Tibial artery (tissue), 4 donors: ENCODE measurements at places on chromosomes 4 and X.

- H3K36me3 ChIP-seq: no peaks in the 10 kb centered on the region
- peaks cover 45% of the 10 kb centered on the region for H3K4me1 ChIP-seq
- H3K27me3 ChIP-seq: no peaks in the 10 kb centered on the region
- no peak overlapping the region for H3K27ac ChIP-seq
- DNase-seq: no peak
- H3K4me3 ChIP-seq: no peak overlapping the region
Measured at GRCh38 chr4:15366721-15367120, 61.1 kb upstream of the C1QTNF7 start.

DNA sequence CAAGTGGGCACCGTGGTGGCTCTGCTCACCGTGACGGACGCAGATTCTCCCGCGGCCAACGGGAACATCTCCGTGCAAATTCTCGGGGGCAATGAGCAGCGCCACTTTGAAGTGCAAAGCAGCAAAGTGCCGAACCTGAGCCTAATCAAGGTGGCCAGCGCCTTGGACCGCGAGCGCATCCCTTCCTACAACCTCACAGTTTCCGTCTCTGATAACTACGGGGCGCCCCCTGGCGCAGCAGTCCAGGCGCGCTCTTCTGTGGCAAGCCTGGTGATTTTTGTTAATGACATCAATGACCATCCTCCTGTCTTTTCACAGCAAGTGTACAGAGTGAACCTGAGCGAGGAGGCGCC, 2.7 kb downstream of the FAT4 start:
- no peaks in the 10 kb centered on the region for H3K27me3 ChIP-seq
- peaks cover 27% of the 10 kb centered on the region for H3K4me1 ChIP-seq
- H3K4me3 ChIP-seq: peak overlapping the region; percentile 83
- H3K36me3 ChIP-seq: no peaks in the 10 kb centered on the region
- H3K27ac ChIP-seq: peak overlapping the region; percentile 93

DNA sequence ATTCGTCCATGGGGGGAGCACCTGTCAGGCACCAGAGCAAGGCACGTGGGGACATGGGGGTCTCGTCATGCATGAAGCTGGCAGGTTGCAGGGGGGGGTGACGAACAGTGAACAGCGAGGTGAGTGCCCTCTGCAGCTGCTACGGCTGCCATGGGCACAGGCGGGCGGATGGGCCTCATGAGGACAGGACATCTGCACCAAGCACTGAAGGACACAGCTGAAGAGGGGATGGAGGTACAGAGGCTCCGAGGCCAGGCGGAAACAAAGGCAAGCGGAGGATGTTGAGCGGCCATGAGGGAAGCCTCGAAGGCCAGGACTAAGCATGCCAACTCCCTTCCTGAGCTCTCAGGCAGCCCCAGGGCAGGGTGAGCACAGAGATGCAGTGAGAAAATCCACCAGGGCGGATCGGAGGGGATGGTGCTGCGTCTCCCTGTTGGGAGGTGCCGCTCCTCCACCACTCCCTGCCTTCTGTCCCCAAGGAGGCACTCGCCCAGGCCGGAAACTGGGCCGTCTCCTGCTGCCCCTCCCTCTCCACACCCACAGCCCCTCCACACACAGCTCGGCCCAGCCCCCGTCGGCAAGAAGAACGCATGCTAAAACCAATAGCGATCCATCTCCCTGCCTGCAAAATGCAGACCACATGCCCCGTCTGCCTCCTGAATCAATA, 24.6 kb downstream of the ABLIM2 start:
- no peaks in the 10 kb centered on the region for H3K36me3 ChIP-seq
- H3K4me3 ChIP-seq: no peak overlapping the region
- H3K27ac ChIP-seq: no peak overlapping the region

DNA sequence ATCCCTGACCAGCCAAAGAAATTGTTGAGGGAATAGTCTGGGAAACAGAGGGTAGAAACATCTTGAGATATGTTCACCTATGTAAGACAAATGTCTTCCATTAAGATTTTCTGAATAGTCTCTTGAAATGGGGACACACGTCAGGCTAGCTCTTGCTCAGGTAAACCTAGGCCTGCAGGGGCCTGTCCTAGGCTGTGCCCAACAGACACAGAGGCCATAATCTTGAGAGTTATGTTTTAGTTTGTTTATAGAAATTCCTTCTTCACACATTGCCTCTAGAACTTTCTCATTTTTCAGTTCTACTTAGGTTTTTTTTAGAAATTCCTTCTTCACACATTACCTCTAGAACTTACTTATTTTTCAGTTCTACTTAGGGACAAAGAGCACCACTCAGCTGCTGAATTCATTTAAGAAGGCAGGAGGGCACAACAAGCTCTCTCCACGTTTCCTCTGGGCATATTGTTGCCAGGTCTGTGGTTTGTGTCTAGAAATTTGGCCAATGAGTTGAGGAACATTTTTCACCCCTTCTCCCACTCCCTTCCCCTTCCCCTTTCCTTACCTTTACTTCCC, 94.9 kb downstream of the ARHGAP24 start:
- H3K4me3 ChIP-seq: no peak overlapping the region
- no peak for DNase-seq
- no peaks in the 10 kb centered on the region for H3K36me3 ChIP-seq
- H3K27me3 ChIP-seq: no peaks in the 10 kb centered on the region
- H3K4me1 ChIP-seq: no peaks in the 10 kb centered on the region
- H3K27ac ChIP-seq: no peak overlapping the region

GRCh38 chr4:34108391-34108790, 2135.9 kb downstream of the ARAP2 start:
- H3K4me1 ChIP-seq: no peaks in the 10 kb centered on the region
- H3K27ac ChIP-seq: no peak overlapping the region
- no peak for DNase-seq
- H3K36me3 ChIP-seq: no peaks in the 10 kb centered on the region

DNA sequence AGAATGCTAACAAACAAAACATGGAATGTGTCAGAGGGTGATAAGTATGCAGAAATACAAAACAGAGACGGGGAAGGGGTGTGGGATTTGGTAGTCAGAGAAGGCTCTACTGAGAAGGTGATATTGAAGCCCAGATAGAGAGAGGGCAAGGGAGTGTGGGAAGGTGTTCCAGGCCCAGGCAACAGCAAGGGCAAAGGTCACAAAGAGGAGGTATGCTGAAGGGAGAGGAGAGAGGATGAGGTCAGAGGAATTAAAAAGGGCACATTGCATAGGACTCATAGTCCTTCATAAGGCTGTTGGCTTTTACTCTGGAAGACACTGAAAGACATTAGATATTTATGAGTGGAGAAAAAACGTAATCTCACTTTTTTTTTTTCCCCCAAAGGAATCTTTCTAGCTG, 82.6 kb upstream of the TNIP3 start:
- DNase-seq: no peak
- H3K4me3 ChIP-seq: no peak overlapping the region
- H3K36me3 ChIP-seq: no peaks in the 10 kb centered on the region
- H3K4me1 ChIP-seq: no peaks in the 10 kb centered on the region
- H3K27me3 ChIP-seq: no peaks in the 10 kb centered on the region

DNA sequence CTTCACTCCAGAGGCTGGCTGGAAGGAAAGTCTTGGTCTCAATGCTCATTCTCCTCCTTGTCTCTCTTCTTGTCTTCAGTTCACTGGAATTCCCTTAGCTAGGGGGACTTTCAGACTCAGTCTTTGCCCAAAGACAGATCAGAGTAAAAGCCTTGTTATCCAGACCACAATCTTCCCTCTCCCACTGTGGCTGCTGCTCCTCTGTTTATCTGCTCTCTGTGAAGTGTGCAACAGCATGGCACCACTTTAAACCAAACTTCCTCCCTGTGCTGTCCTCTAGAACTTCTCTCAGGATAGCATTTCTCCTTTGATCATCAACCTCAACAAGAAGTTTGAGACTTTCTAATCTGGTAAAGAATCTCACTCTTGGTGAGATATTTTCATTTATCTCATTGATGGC, 530.1 kb upstream of the SLIT2 start:
- no peaks in the 10 kb centered on the region for H3K27me3 ChIP-seq
- H3K4me1 ChIP-seq: no peaks in the 10 kb centered on the region
- no peak overlapping the region for H3K27ac ChIP-seq
- DNase-seq: no peak
- no peak overlapping the region for H3K4me3 ChIP-seq
- no peaks in the 10 kb centered on the region for H3K36me3 ChIP-seq

DNA sequence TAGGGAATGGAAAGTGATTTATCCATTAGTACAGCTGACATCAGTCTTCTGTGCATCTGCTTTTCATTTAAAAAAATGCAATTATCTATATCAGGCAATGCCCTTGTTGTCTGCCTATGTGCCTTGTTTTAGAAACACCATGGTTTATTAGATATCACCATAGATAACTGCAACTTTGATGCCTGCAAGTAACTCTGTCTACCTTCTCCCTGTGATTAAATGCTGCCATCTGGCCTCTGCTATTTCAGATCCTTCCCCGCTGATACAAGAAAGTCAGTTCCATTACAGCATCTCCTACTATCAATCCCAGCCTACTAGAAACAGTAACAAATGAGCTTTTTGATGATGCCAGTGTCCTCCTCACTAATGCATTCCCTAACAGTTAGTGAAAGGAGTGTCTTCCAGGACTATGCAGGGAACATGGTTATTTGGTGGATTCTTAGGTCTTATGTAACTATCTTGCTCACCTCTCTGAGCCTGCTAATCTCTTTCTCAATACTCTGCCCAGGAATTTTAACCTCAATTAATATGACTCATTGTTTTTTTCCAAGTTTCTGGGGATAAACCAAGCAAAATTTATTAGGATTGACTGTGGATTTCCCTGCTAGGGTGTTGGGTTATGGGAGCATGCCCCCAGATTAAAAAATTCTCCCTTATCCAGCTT, 444.9 kb downstream of the RAPGEF2 start:
- H3K27ac ChIP-seq: no peak overlapping the region
- H3K4me1 ChIP-seq: no peaks in the 10 kb centered on the region
- no peaks in the 10 kb centered on the region for H3K27me3 ChIP-seq
- no peak overlapping the region for H3K4me3 ChIP-seq

GRCh38 chr4:150600812-150601445, 19.0 kb downstream of the MAB21L2 start:
- no peak overlapping the region for H3K27ac ChIP-seq
- no peak overlapping the region for H3K4me3 ChIP-seq
- no peaks in the 10 kb centered on the region for H3K4me1 ChIP-seq
- no peaks in the 10 kb centered on the region for H3K27me3 ChIP-seq
- no peaks in the 10 kb centered on the region for H3K36me3 ChIP-seq

DNA sequence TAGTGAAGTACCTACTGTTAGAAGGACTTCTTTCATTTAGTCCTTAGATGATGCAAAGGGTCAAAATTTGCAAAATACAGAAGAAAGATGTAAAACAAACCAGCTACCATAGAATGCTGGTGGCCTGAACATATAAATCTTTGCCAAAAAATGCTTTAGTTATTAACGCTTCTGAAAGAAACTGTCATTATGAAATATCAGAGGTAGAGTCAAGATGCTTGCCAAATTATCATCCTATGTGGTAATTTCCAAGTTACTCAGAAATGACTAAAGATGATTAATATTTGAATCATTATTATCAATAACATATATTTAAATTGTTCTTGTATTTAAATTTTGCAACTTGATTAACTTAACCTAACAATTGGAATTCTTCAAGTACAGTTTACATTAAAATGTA, 588.4 kb upstream of the FAM241A start:
- H3K4me1 ChIP-seq: no peaks in the 10 kb centered on the region
- no peak for DNase-seq
- H3K4me3 ChIP-seq: no peak overlapping the region

GRCh38 chr4:157908031-157908430, 264.8 kb downstream of the GASK1B start:
- H3K27ac ChIP-seq: no peak overlapping the region
- no peak for DNase-seq
- H3K27me3 ChIP-seq: no peaks in the 10 kb centered on the region
- H3K36me3 ChIP-seq: no peaks in the 10 kb centered on the region

- no peak overlapping the region for H3K4me3 ChIP-seq
- H3K36me3 ChIP-seq: no peaks in the 10 kb centered on the region
- no peaks in the 10 kb centered on the region for H3K4me1 ChIP-seq
- H3K27me3 ChIP-seq: peaks cover 11% of the 10 kb centered on the region
- DNase-seq: no peak
Measured at GRCh38 chrX:1103360-1103759, 109.1 kb downstream of the CRLF2 start.

- peaks cover 4% of the 10 kb centered on the region for H3K4me1 ChIP-seq
- no peak overlapping the region for H3K27ac ChIP-seq
- no peak for DNase-seq
- no peaks in the 10 kb centered on the region for H3K27me3 ChIP-seq
Measured at GRCh38 chr4:53571936-53572599, 19.2 kb downstream of the LNX1 start.

- no peak for DNase-seq
- H3K4me3 ChIP-seq: no peak overlapping the region
- H3K4me1 ChIP-seq: no peaks in the 10 kb centered on the region
- H3K36me3 ChIP-seq: no peaks in the 10 kb centered on the region
- H3K27me3 ChIP-seq: no peaks in the 10 kb centered on the region
- H3K27ac ChIP-seq: no peak overlapping the region
Measured at GRCh38 chr4:5192271-5192670, 141.0 kb downstream of the STK32B start.

DNA sequence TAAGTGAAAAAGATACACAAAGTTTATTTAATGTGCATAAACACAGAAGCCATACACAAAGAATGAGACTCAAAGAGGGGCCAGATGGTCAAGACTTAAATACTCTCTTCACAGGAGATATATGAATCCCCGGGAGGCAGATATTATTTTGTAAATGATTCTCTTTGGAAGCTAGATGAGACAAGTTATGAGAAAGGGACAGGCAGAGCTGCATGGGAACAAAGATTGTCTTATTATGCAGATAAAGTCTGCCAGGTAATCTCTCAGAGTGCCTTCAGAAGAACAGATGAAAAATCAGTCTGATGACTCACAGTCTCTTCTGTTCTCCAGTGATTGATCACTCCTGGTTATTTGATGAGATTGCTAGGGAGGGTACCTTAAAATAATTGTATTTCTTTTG, 89.0 kb downstream of the NAF1 start:
- H3K36me3 ChIP-seq: no peaks in the 10 kb centered on the region
- no peak overlapping the region for H3K4me3 ChIP-seq
- no peaks in the 10 kb centered on the region for H3K4me1 ChIP-seq

DNA sequence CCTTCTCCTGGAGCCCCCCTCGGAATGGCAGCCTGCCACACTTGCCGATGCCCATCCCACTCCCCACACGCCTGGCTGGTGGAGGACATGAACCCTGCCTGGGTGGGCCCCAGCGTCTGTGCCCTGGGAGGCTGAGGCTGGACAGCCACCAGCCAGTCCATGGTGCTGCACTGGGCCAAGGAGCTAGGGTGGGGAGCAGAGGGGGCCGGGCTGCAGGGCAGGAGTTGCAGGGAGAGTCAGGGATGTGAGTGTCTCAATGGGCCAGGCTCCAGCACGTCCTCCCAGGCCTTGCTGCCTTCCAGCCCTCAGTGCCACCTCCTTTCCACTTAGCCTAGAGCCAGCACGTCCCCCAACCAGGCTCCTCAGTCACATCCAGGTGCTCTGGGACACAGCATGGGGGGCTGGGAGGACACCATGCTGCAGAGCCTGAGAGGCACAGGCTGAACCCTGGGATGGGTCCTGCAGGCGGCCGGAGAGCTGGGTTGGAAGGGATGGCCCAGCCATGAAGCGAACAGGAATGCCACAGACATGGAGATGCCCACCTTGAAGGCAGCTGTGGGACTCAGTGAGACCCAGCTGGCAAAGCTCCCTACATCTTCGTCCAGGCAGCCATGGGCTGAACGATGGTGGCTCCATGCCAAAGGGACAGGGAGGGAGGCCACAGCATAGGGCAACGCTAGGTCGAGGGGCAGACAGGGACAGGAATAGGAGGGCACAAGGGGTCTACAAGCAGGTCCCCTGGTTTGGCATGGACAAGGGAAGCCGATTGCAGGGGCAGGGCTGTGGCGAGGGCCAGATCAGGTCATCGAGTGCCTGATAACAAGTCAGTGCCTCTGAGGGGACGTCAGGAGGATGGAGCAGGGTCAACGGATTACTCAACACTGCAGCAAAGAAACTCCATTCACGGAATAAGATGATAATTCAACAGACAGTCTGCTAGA, 30.1 kb upstream of the MXD4 start:
- H3K36me3 ChIP-seq: no peaks in the 10 kb centered on the region
- H3K4me3 ChIP-seq: no peak overlapping the region
- H3K27me3 ChIP-seq: no peaks in the 10 kb centered on the region
- DNase-seq: peak; percentile 61
- H3K4me1 ChIP-seq: no peaks in the 10 kb centered on the region
